ENCODE measurements at places on chromosomes 5 and 9.
A peak's percentile ranks its signal among the peaks of the same experiment; 100 is the strongest.

DNA sequence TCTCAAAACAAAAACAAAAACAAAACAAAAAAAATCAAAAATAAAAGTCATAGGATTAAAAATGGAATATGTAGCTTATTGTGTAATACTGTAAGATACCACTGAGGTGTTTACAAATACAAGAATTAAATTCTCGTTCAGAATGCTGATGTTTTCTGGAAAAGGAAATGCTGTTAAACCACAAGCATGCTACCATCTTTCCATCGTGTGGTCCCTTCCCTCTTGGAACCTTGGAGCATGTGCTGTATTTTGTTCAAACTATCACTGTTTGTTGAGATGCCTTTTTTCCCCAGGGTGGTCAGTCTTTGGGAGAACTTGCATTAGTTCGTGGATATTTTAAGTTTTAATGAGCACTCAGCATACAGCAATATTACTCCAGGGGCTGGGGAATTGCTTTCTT, 39.7 kb downstream of the SUB1 start:
- DNase-seq: no peak

DNA sequence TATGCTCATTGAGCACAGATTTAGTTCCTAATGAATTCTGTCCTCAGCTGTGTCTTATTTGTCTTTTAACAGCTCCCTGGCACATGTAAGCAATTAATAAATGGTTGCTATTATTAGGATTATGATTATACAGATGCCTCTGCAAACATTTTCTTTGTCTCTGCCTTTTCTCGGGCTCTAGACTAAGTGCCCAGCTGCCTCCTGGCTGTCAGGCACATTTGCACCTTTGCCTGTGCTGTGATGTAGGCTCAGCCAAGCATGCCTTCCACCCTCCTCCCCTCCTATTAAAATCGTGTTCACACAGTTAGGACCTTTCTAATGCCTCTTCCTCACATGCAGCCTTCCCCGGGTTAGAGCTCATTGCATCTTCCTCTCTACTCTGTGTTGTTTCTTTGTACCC, 25.7 kb downstream of the NPR3 start:
- no peak for DNase-seq

DNA sequence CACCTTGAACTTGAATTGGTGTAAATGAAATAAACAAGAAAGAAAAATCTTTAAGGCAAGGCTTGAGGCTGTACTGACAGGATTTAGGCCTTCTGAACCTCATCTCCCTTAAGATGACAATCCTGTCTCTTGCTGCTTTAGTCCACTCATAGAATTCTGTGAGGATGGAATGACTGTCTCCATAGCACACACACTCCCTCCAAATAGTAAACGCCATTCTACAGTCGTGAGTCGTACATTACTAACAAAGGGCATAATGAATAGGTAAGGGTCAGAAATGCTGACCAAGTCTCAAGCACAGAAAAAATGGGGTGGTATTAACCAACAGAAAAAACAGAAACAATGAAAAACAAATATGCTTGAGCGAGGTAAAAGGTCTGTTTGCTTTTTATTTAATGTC, 71.8 kb upstream of the SIMC1 start:
- DNase-seq: no peak

DNA sequence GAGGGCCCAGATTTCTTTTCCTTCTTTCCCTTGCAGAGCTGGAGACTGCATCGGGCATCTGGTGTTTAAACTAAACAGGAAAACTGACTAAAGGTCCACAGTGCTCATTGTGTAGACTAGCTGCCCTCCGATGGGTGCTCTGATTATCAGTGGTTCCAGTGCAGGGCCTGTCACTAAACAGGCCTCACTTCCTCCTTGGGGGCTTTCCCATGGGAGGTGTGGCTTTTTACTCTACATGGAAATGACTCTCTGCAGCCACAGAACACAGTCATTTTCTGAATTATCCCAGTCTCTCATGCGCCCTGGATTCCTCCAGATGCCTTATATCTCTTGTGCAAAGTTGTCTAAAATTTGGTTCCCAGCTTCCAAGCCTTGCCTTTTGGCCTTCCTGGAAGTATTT, 199.2 kb downstream of the TRIO start:
- DNase-seq: no peak

DNA sequence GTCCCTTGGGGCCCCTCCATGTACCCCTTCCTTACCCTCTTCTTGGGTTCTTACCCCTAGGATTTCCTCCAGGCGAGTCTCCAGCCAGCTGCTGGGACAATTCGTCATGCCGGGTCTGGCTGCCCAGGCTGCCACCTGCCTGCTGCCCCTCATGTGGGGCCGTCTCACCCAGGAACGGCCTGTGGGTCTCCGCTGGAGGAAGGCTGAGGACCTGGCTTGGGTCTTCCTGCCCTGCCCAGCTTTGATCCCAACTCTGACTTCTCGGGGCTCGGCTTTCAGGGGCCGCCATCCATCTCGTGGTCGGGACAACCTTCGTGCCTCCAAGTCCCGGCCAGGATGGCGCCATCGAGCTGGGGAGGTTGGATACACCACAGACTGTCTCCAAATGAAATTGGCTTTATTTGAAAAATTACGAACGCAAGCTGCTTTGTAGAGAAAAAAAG, 38.1 kb downstream of the HMCN2 start:
- no peak for DNase-seq

DNA sequence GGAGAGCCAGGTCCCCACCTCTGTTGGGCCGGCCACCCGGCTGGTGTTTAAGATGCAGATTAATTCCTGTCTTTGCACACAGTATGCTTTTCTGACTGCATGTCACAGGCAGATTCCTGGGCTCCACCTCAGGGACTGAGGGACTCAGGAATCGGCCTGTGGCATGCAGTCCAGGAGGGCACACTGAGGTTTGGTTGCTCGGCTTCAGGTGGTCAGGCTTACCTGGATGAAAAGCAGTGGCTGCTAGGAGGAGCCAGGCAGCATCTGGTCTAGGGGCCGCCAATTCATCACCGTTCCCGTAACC, 1.1 kb downstream of the WDR5 start:
- no peak for DNase-seq

DNA sequence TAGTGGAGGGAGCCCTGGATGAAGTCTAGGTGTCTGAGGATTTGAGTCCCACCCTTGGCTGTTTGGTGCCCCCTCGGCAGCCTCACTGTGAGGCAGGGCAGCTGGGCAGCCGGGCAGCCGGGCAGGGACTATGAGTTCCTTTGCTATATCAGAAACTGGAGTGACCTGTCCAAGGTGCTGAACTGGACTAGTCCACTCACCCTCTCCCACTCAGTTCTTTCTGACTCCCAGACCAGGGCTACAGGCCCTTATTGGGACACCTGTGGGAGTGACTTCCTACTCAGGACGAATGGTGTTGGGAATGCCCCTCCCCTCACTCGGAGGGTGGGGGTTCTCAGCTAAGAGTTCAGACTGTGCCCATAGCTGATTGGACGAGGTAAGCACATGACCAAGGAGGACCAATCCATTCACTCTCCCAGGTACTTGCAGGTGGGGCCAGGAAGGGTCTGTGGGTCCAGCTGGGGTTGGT, 34.1 kb upstream of the RAPGEF1 start:
- DNase-seq: peak; percentile 7

GRCh38 chr5:140555747-140556312, 1.4 kb downstream of the SRA1 start:
- DNase-seq: peak; percentile 25

- no peak for DNase-seq
Observed at GRCh38 chr9:137355761-137356365, 53.8 kb upstream of the NRARP start.

DNA sequence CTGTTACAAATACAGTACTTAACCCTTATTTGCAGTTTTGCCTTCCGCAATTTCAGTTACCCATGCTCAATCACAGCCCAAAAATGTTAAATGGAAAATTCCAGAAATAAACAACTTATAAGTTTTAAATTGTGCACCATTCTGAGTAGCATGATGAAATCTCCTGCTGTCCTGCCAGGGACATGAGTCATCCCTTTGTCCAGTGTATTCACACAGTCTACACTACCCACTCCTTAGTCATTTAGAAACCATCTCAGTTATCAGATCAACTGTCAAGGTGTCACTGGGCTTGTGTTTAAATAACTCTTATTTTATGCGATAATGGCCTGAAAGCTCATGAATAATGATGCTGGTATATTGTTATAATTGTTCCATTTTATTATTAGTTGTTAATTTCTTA, 95.8 kb downstream of the PLCXD3 start:
- no peak for DNase-seq

DNA sequence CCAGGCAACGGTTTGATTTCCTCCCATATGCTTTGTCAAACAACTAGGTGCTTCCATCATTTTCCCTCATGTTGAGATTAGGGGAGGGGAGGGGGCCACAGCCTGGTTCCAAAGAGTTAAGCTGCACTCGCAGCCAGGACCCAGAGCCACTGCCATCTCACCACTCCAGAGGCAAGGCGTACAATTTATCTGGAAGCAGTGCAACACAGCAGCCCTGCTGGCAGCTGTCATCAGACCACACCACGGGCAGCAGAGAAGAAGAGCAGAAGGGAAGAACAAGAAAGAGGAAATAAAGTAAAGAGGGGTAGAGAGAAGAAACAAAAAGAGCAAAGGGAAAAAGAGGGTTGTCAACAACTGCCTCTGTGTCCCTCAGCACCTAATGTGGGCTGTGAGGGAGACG, 38.9 kb downstream of the MED27 start:
- no peak for DNase-seq

- DNase-seq: peak; percentile 73
Observed at GRCh38 chr9:89444274-89444673, 53.6 kb downstream of the SEMA4D start.

DNA sequence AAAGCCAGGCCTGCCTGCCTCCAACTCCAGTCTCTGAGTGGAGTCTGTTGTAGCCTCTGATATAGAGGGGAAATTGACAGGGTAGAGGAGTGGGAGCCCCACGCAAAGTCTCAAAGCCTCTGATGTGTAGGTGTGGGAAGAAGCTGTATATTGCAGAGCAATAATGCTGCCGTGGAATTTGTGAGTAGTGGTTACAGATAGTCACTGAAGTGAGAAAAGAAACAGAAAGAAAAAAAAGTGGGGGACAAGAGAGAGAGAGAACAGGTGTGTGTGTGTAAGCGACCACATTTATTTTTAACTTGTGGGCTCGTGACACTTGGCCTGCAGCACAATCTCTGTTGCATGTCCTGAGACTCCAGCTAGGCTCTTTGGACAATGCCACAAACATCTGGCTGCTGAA, 227.8 kb downstream of the NSG2 start:
- no peak for DNase-seq

DNA sequence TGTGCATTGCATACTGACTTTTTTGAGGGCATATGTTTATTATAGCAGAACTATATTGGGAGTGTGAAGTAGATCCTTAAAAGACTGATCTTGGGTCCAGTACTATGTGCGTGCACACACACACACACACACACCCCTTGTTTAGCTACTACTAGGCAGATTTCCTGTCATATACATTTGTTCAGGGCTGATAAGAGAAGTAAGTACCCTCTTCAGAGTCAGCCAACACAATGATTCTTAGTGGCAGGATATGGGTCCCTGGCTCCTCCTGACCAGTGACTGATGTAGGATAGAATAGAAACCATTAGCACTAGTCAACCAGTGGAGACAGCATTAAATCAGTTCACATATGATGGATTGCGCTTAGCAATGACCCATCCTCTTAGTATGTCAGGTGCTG, 76.2 kb upstream of the MIER3 start:
- DNase-seq: no peak

DNA sequence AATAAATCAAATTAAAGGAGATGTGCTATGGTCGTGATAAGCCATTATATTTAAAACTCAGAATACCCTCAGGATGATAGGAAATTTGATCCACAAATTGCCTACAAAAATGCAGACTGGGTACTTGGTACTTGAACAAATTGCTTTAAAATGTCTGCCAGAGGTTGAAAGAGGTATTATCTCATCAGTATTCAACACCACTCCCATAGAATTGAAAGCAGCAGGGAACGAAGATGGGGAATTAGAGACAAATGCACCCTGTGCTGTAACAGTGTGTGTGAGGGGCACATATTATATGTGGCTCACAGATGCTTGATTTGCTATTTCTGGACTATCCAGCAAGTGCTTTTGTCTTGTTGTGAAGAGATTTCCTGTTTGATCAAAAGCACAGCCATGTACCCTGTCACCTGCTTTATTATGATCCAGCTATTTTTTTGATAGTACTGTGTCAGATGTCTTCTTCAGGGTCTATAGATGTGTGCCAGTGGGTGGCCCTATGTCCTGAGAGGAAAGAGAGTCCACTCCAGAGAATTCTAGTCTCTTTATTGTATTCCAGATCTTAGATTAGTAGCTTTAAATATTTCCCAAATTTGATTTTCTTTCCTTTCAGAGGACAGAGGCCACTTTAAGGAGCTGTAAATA, 120.1 kb downstream of the XRCC4 start:
- DNase-seq: no peak

DNA sequence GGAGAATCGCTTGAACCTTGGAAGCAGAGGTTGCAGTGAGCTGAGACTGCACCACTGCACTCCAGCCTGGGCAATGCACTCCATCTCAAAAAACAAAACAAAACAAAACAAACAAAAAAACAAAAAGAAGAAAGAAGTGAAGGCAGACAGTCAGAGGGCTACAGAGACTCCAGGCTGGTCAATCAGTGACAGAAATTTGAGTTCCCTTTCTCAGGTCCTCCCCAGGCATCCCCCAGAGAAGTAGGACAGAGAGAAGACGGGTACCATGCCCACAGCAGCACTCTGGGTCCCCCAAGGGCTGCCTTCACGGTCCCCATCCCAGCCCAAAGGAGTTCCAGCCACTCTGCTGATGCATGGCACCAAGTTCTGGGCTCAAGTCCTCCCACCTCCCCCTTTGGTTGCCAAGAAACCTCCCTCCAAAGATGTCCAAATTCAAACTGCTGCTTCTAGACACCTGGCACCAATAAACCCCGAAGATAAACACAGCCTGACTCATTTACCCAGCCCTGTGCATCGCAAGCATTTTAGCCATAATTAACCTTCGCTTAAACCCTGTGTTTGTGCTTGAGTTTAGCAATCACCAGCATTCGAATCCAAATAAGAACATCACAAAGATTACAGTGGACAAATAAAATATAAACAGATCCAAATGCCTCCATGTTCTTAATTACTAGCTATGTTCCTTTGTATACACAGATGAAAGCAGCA, 24.0 kb downstream of the SEMA4D start:
- DNase-seq: no peak

DNA sequence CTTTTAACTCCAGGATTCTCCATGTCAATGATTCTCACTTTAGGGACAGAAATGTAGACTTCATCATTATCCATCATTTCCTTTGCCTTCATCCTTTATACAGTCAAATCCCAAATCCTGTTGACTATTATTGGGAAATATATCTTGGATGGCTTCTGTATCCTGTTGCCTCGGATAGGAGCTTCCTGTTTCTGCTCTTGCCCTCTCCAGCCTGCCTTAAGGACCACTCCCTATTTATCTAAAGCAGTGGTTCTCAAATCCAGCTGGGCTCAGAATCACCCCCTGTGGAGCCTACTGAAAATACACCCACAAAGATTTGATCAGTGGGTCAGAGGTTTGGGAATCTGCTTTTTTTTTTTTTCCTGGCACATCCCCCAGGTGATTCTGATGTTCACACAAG, 8.5 kb downstream of the AFAP1L1 start:
- no peak for DNase-seq

- DNase-seq: no peak
Observed at GRCh38 chr9:86722706-86723075, 224.6 kb downstream of the GAS1 start.

GRCh38 chr5:178557416-178557815, 32.8 kb downstream of the COL23A1 start:
- DNase-seq: no peak
